Stimulated activated CD8-positive, alpha-beta memory T cell treated with anti-CD3 and anti-CD28 coated beads, Interleukin-15, amount 100 ng/mL, for 4 hours (primary cell): ENCODE measurements at places on chromosomes 3 and 15.

- no peak for DNase-seq
These were observed 136.1 kb upstream of the MME start for GRCh38 chr3:154943981-154944380.

GRCh38 chr3:11953778-11954177, 50.4 kb upstream of the SYN2 start:
- DNase-seq, result no peak

GRCh38 chr3:117355566-117355965, 646.0 kb downstream of the TUSC7 start:
- no peak for DNase-seq

- DNase-seq, result no peak
These were observed 9.2 kb downstream of the SHQ1 start for GRCh38 chr3:72839057-72839456.

DNA sequence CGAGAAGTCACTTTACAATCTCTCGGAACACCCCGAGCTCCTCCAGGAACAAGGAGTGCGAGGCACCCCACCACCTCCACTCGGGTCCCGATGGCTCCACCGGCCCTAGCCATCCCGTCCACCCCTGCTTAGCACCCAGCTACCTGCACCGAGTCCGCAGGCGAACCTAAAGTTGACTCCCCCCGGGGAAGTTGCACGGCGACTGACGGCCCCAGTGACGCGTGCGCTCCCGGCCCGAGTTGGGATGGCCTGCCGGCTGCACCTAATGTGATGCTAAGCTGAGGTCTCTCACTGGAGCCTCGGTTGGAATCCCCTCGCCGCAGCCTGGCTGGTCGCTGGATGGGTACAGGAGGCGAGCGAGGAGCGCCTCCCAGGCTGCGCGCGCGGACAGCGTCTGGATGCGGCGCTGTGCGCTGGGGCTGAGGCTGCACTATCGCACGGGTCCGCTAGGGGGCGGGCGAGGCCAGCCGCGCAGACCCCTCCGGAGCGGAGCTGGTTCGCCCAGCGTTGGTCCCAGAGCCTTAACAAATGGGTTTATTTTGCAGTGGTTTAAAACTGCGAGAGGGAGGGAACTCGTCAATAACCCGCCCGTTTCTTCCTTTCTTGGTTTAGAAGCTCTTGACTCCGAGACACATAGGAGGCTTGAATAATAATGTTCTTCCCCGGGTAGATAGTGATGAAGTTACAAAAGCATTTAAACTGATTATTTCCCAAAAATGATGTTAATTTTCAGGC, at the start of gene OXTR:
TSS of gene OXTR (minus strand) at position 526 of the 735 bp plus-strand sequence. CDS start 1,426 bp downstream, outside the sequence.
- DNase-seq, result no peak

- no peak for DNase-seq
These were observed 25.7 kb downstream of the HMCES start for GRCh38 chr3:129304146-129304961.

GRCh38 chr3:189624130-189624529, 7.1 kb upstream of the TP63 start:
- no peak for DNase-seq

DNA sequence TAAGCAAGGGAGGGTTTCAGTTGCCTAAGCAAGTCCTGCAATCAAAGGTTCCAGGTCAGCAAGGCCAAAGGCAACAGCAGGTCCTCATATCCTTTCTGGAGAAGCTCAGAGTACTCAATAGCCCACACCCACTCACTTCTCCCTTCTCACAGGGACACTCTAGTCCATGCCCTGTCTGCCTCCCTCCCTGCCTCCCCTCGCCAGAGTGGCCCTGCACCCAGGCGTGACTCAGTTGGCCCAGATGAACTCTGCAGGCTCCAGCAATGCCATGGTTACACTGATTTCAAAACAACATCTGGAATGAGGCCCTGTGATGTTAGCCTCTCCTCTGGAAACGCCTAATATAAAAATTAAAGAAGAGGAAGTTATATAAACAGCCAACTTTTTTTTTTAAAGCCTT, 32.9 kb downstream of the IL16 start:
- DNase-seq, result no peak

- no peak for DNase-seq
These were observed 28.0 kb downstream of the CCDC33 start for GRCh38 chr15:74264081-74264501.
